ENCODE measurements at places on chromosomes 13 and 19.

GRCh38 chr13:103315711-103316110 lies 249.5 kb upstream of the SLC10A2 start:
- DNase-seq: no peak

DNA sequence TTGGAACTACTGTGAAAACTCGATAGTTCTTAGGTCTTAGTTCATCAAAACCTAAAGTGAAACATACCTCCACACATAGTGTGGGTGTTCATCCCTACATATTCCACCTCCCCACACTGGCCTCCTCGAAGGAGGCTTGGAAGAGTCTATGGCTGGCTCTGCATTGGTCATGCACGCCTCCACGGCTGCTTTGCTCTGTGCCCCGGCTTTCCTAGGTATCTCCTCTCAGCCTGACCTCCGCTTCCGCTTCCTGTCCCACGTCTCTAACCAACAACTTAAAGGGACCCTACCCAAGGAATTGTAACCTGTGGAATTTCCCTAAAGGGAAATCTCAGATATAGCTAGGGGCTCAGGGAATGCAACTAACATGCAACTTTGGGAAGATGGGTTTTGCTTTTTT lies 79.7 kb upstream of the MBNL2 start:
- no peak for DNase-seq

GRCh38 chr19:16124953-16125352 lies 13.3 kb downstream of the RAB8A start:
- DNase-seq: no peak

- DNase-seq: peak; percentile 60
Observed at GRCh38 chr13:105611424-105611823, 924.0 kb downstream of the EFNB2 start.

DNA sequence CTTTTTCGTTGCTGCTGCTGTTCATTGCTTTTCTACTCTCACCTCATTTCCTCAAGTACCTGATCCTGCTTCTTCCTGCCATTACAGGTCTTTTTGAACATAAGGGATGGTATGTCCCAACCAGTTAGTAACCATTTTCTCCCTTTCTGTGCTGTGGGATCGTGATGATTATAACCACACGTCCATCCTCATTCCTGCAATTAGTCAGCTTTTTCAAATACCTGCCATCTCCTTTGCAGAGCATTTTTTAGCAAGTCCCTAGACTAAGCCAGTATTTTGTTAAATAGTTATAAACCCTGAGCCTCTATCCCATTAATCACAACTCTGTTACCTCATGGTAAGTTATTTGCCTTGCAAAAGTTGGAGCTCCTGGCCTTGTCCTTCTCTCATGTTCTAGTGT lies 109.2 kb downstream of the FNDC3A start:
- peak; percentile 45 for DNase-seq

DNA sequence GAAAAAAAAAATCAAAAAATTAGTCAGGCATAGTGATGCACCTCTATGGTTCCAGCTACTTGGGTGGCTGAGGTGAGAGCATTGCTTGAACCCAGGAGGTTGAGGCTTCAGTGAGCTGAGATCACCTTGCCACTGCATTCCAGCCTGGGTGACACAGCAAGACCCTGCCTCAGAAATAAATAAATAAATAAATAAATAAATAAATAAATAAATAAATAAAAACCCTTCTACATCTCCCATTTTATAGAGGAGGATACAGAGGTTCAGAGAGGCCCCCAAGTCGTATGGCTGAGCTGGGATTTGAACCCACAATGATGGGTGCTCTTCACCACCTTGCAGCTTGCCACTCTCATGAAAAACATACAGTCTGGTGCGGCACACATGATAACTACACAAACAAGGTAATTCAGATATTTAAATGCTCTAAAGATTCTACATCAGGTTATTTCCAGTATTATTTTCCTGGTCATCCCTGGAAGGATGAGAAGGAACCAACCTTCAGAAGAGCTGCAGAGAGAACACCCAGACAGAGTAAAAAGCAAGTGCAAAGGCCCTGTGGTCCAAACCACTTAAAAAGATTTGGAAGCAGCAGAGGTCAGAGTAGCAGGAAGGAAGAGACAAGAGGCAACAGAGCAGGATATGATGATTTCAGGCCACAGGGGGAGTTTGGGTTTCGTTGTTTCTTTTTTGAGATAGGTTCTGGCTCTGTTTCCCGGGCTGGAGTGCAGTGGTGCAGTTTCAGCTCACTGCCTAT lies 29.2 kb upstream of the OR1M1 start:
- DNase-seq: no peak

DNA sequence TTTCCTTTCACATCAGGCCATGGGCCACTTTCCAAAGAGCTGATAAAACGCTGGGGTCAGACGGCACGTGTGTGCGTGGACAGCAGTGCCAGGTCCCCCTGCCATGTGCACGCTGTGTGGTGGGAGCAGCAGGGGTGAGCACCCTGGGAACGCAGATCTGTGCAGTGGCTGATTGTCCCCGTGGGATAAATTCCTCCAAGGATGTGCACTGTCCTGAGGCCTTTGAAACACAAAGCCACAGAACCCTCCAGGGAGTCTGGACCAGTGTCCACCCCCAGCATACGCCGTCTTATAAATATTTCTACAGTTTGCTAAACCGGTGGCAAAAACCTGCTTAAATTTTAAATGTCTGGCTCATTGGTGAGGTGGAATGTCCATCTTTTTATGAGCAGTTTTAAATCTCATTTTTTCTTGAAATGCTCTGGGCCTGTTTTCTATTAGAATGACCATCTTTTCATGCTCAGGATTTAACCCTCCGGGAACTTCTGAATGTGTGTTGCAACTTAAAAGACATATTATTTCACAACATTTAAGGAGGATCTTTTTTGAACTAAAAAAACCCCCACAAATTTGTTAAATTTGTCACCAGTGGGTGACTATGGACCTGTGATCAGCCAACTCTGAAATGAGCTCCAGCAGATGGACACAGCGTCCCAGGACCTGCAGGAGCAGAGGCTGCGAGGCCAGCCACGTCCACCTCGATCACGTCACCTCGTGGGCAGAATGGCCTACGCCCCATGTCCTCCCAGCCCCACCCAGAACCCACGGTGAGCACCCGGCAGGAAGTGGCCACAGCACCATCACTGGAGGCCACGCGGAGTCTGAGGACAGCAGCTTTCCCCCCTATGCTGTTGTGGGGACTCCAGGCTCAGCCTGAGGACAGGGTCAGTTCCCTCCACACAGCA lies 68.6 kb downstream of the RASA3 start:
- DNase-seq: peak; percentile 37

DNA sequence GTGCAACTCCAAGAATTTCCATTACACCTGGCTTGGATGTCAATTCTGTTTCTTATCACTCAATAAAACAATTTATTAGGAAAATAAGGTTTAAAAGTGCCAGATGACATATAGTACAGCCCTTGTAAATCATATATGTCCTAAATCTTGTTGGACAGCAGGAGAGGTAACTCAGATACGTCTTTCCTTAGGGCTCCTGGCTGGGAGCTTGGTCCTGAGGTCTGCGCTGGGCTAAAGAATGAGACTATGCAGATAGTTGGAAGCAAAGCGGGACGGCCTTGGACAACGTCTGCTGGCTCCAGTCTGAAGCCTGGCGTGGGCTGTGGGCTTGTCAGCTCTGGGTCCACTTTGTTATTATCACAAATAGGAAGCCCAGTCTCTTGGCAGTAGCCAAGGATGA lies 377.0 kb downstream of the DLEU7 start:
- no peak for DNase-seq

DNA sequence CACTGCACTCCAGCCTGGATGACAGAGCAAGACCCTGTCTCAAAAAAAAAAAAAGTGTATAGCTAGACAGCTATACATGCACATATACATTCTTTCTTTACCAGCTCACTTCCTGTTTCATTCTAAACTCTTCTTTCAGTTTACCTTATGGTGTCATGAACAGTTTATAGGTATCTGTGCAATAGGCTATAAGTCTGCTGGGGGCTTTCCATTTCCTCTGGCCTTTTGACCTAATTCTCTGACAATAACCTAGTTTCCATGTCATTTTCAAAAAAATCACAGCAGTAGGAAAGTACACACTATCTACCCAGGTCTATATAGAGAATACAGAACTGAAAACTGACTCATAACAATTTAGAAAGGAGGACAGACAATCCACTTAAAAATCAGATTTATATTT lies 24.4 kb upstream of the URAD start:
- DNase-seq: no peak

DNA sequence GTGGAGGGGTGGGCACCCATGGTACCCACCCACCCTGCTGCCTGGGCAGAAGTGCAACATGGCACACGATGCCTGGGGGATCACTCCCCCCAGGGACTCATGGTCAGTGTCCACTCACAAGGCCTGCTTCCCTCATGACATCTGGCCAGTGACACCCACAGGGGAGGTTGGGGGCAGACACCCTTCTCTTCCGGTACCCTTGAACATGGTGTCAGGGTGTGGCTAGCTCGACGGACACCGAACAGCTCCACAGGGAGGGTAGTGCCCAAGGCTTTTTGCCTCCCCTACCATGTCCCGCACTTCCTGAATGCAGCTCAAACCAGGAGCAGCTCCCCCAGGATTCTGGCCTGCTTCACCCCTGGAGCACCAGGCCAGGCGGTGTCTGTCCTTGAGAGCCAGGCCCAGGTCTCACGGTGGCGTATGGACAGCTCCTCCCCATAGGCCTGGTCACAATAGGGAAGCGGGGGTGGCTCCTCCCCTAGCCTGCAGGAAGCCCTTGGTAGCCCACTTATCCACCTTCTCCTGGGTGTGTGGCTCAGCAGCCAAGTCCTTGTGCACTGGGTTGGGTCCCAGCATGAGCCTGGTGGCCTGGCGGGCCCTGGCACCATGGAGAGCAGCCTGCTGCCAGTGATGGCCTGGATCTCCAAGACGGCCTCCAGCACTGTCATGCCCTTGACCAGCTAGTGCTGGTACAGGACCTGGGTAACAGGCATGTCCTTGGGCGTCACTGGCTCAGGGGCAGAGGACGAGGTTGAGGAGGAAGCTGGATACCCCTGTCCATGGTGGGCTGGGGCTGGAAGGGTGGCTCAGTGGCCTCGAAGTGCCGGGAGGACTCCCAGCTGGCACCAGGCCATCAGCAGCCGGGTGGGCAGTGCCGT lies 7.8 kb downstream of the ACP4 start:
- no peak for DNase-seq

- DNase-seq: no peak
Observed at GRCh38 chr19:14516048-14516534, 2.1 kb downstream of the DNAJB1 start.

DNA sequence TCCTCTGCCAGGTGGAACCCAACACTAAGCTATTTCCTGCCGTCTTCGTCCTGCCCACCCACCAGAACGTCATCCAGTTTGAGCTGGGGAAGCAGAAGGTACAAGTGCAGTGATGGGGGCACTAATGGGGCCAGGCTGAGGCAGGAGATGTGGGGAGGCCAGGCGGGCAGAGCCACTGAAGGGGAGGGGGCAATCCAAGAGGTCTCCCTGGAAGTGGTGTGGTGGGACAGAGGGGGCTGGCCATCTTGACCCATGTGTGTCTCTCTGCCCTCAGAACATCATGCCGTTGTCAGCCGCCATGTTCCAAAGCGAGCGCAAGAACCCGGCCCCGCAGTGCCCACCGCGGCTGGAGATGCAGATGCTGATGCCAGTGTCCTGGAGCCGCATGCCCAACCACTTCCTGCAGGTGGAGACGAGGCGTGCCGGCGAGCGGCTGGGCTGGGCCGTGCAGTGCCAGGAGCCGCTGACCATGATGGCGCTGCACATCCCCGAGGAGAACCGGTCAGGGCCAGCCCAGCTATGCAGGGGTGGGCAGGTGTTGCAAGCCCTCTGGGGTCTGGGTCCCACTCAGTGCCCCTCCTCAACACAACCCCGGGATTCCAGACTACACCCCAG lies 49.6 kb downstream of the RYR1 start:
- no peak for DNase-seq

- DNase-seq: no peak
Observed at GRCh38 chr13:111973605-111974340, 93.2 kb upstream of the SOX1 start.

DNA sequence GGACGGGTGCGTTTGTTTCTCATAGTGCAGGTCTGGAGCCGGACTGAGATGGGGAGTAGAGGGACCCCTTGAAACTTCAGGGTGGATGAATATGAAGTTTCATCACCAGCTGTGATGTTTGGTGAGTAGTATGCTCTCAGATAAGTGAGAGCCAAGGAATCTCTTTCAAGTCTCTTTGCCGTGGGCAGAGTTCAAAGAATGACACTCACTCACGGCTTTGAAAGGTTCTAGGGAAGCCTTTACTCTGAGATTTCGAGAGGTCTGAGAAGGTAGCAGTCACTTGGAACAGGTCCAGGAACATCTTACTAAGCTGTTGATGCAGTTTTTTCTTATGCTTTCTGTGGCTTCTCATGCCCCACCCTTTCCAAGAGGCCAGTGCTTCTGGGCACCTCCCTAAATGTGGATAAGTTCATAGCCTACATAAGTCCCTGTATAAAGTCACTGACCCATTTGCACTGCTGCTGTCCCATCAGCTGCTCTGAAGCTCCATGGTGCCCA lies at the start of gene IGFL2:
Gene IGFL2, plus strand, starts transcription at position 448 of the 498 bp plus-strand sequence. Its CDS starts 41 bp downstream, at position 489.
- DNase-seq: peak; percentile 80

DNA sequence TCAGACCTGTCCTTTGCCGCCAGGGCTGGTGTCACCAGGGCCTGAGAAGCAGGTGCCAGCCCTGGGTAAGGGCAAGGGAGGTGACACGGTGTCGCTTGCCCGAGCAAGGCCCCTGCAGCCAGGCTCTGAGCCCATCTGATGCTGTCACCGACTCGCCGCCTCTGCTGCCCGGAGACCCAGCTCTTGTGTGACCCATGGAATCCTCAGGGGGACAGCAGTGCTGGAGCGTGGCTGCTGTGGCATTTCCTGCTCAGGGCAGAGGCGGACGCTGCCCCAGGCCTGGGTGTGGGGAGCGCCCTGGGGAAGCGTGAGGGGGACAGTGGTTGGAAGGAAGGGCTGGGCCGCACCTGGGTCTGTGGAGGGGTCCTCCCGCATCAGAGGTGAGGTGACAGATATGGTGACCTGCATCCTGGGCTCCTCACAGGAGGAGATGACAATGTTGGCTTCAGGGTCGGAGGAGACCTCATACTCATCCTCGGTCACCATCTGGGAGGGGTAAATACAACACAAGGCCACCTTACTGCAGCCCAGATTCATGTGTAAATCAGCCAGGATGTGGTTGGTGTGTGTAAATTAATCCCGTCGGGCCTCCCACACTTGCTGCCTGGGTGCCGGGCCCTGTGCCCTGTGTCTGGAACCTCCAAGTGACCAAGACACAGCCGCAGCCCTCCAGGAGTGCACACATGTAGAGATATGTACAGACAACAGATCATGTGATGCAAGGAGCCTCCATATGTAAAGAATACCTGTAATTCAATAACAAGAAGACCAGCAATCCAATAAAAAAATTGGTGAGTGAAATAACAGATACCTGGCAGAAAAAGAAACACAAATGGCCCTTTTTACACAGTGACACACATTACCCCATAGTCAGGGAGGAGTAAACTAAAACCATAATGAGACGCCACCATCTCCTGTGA lies 27.6 kb upstream of the MATK start:
- DNase-seq: no peak

GRCh38 chr19:29273000-29273640 lies 60.2 kb upstream of the UQCRFS1 start:
- no peak for DNase-seq

- DNase-seq: no peak
Observed at GRCh38 chr19:47652285-47652684, 43.4 kb downstream of the BICRA start.

- DNase-seq: peak; percentile 64
Observed at GRCh38 chr13:72255908-72256307, 388.9 kb upstream of the DACH1 start.

GRCh38 chr19:37905946-37906868 lies at the start of gene WDR87:
WDR87 (minus strand) TSS chr19:37906594; CDS start chr19:37898239, 8,355 bp downstream.
- DNase-seq: peak; percentile 31

- no peak for DNase-seq
Observed at GRCh38 chr19:29131456-29131855, 81.5 kb downstream of the UQCRFS1 start.

- no peak for DNase-seq
Observed at GRCh38 chr13:109963960-109964563, 177.7 kb upstream of the IRS2 start.

Data from mammary epithelial cell (primary cell).